Left ventricle myocardium superior (tissue), 1 donor: ENCODE measurements at places on chromosomes 6 and 20.

DNA sequence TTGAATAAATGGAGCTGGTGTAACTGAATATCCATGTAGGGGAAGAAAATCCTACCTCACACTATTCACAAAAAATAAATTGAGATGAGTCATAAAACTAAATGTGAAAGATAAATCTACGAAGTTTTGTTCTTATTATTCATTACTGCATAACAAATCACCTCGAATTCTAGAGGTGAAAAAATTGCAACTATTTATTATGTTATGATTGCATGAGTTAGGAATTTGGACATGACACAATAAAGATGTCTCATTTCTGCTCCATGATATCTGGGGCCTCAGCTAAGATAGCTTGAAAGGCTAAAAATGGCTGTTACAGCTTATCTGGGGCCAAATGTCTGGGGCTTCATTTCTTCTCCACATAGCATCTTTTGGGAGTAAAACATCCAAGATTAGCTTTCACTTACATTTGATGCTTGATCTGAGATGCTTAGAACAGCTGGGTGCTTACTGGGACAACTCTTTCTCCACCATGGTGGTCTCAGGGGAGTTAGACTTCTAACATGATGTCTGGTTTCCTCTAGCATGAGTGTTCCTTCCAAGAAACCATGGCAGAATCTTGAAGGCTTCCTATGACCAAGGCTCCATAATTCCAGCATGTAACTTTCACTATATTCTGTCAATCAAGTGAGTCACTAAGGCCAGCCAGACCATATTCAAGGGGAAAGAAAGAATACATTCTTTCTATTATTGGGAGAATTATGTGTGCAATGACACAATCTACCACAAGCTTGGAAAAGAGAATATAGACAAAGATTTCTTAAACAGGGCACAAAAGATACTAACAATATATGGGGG lies 30.1 kb downstream of the OR2B6 start:
- DNase-seq = no peak

DNA sequence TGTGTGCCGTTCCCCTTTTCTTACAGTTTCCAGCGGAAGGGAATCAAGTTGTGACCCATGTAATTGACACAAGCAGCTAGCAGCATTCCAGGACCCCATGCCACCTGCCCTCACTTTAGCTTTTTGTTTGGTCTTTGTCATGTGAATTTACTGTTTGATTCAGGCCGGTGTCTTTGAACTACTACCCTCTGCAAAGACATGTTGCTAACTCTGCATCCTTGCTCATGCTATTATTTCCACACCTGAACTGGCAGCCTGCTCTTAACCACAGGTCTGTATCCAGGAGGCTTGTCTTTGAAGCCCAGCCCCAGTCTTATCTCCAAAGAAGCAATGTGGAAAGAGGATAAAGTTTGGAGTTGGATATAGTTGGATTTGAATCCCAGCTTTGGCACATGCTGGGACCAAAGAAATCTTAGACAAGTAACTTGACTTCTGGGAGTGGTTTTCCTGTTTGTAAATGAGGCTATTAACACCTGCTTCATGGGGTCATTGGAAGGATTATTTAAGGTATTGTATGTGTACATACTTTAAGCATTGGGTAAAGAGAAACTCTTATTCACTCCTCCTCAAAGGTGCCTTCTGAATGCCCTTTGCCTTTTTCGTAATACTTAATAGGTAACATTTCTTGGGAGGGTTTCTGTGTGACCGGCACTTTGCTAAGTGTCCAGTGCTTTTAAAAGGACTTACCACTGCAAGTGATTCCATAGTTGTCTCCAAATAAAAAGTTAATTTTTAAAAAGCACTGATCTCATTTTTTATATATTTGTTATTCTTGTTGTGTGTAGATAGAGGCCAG lies 52.4 kb downstream of the RALY start:
- no peak for DNase-seq

DNA sequence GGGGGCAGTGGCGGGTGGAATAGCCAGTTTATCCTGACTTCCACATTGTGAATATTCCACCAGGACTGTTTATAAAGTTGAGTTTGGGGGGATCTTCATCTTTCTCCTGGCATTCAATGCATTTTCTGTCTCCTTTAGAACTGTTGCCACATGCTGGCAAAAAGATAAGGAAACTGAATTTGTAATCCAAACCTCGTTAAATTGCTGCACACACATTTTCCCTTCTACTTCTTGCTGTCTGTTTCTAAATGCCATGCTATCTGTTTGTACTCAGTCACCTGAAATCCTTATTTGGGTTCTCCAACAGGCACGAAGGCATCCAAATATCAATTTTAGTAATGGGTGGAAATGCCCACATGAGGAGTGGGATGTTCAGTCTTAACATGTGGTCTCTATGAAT lies 180.2 kb upstream of the CCN2 start:
- DNase-seq = no peak

DNA sequence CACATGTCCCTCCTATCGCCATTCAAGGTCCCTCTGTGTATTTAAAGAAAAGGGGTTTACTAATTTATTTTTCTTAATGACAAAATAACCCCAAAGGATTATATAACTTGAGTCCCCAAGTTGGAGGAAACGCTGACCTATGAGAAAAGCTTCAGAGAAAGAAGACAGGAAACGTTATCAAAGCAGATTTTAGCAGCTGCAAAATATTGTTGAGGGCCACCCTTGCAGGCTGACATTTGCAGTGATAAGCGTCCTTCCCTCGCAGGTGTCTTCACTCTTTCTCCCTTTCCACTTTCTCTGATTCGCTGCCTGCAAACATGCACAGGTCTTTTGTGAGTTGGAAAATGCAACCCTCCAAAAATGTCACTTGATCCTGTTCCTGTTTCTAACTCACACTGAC lies 103.2 kb upstream of the RIPOR2 start:
- no peak for DNase-seq

- no peak for DNase-seq
Measured at GRCh38 chr6:166658115-166658791, 31.2 kb upstream of the RPS6KA2 start.

- DNase-seq = no peak
Measured at GRCh38 chr20:58084966-58085365, 143.5 kb downstream of the ANKRD60 start.

- no peak for DNase-seq
Measured at GRCh38 chr20:62067547-62068260, 2.0 kb upstream of the TAF4 start.
